ENCODE measurements at places on chromosomes 7 and 10.

- DNase-seq = no peak
Measured at GRCh38 chr7:140635345-140635744, 5.3 kb downstream of the DENND2A start.

DNA sequence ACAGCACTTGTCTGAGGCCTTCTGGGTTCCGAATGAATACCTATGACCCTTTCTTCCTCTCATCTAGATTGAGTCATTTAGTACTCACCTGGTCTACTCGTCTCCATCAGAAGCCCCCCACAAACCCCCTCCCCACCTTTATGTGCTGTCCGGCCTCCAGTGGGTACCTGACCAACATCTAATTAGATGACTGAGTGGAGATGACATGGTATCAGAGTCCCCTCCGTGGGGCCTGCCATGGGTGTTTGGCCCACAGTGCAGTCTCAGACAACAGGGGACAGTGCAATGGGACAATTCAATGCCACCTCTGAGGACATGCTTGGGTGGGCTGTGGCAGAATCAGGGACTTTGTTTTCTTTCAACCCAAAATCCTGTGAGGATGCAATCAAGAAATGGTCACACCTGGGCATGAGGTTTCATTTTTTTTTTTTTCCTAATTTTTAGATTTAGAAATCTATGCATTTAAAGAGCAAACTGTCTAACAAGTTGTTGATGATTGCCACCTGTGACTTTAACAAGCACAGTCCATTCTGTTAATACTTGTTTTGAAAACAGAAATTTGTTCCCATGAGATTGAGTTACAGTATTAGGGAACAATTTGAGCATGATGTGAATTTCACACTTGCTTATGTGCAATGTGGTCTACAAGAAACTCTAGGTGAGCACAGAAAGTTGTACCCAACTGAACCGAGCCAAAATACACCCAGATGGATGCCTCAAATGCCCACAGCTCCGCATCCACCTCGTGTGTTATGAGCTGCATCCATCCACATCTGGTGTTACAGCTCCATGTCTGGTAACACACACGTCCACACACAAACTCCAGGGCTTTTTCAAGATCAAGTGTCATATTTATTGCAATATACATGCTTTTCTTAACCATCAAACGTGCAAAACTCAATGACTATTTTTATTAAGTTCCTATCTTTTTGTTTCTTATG, 27.5 kb downstream of the GPRIN2 start:
- no peak for DNase-seq

GRCh38 chr7:150986099-150986512, 4.7 kb upstream of the NOS3 start:
- DNase-seq = peak; percentile 48

GRCh38 chr10:29828956-29829355, 194.2 kb upstream of the SVIL start:
- DNase-seq = no peak

DNA sequence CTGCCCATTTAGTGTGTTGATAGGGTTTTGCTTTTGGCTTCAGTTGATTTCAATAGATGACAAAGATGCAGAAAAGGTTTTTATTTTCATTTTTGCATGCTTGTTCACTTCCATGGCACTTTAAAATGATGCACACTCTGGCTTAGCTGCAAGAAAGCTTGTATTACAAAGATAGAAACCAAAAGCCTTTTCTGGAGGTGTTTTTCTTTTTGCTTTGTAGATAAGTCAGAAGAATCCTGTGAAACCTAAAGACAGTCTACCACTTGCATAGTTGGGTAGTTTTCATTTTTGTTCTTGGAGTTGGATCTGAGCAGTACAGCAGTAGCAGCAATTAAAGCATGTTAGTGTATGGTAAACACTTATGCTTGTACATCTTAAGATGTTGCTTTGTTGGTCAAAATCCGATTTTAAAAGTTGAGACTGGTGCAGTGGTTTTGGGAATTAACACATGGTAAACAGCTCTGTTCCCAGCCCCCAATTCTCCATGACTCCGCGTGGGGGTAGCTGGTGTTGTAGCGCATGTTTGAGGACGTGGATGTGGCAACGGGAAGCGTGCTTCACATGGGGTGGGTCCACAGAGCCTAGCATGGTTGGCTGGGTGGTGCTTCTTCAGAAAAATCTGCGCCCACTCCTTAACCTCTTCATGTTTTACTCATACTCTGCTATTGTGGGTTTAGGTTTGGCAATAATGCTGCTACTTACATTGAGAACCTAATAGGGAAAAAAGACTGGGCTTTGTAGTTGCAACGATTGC, 19.8 kb downstream of the CCNY start:
- peak; percentile 49 for DNase-seq

- DNase-seq = no peak
Measured at GRCh38 chr10:24494236-24494635, 229.5 kb downstream of the ARHGAP21 start.

GRCh38 chr7:143257501-143257900, 5.7 kb upstream of the GSTK1 start:
- DNase-seq = no peak

- no peak for DNase-seq
Measured at GRCh38 chr7:143259765-143260164, 3.5 kb upstream of the GSTK1 start.

DNA sequence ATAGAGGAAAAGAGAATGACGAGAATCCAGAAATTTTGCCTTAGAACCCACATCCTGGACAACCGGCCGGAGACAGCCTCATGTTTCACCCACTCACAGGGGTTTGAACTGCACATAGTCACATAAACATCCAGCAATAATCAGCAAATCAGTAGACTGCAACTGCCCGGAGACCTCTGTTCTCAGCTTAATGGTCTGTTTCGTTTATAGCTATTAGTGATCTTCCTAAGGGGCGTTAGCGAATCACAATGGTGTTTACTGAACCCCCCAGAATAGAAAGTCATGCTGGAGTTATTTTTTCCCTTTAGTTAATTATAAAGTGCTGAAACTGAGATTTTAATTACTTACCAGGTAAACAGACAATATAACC, 98.4 kb downstream of the SFMBT2 start:
- no peak for DNase-seq

- DNase-seq = no peak
Measured at GRCh38 chr10:65110009-65110408, 1588.8 kb downstream of the REEP3 start.

GRCh38 chr10:29397221-29397620, 108.4 kb downstream of the LYZL1 start:
- no peak for DNase-seq

DNA sequence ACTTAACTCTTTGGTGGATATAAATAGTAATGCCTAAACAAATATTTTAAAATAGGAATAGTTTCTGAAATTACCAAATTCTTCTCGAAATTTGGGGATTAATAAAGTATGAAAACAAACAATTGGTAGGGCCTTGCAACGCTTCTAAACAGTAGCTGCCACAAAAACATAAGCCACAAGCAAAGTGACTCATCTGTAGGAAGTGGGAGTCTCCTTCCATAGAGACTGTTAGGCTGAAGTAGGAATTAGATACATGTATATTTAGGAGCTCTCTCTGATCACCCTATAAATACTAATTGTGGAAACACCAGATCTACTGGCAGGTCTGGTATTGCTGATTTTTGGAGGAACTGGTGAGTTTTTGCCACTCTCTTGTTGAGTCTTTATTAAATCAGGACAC, 5.7 kb upstream of the LMOD2 start:
- DNase-seq = no peak

DNA sequence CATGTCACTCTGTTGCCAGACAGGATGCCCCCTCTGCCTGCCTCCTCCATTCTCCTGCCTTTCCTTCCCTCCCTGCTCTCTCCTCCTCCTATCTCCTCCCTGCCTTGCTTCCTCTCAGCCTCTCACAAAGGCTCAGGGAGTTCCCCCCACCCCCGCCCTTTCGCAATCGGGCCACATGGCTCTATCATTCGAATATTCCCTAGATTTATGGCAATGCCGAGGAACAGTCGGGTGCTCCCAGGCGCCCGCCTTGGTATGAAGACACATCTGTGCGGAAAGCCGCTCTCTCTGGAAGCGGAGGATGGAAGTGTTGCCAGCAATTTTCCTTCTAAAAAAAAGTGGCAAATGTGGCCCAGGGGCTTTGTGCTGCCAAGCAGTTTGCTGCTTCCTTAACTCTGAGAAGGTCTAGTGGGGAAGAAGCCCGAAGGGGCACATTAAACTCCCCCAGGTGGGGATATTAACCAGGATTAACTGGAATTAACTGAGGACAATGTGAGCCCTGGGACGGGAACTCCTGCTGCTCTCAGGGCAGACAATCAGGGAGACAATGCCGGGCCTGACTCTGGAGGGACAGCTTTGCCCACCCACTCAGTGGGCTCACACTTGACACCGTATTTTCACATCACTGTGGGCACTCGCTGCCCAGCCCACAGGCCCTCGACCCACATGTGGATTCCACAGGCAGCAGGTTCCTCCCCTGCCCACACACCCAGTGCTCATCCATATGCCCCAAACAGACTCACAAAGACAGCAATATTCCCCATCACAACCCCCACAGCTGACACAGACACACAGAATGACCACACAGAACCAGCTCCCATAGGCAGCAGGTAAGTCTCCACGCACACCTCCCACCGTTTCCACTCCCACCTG, 88.4 kb upstream of the SMNDC1 start:
- peak; percentile 70 for DNase-seq

DNA sequence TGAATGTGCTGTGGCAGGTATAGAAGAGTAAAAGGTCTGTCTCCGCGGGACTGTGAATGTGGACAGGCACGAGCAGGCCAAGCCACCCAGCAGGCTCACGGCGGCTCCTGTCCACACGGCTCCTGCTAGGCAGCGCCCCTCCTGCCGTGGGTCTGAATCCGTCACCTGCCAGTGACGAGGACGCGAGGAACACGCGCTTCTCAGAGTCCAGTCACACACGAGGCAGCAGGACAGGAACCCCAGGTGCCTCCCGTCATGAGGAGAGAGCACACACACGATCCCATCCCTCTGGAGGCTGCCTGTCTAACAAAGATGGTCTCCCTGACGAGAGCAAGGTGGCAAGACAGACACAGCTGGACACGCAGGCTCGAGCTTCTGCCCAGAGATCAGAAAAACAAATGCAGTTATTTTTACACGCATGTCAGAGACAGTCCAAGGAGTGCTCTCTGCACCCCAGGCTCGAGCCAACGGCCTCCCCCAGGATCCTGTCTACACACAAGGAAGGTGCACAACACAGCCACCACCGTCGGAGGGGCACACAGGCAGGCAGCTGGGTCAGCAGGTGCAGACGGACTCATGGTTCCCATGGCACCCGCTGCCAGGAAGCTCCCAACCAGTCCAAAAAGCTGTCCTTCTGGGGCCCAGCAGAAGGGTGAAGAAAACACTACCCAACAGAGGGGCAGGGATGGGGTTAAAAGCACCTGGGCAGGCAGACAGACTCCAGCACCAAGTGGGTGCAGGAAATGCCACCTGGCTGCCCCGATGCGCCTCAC, 103.2 kb downstream of the MAD1L1 start:
- DNase-seq = no peak
